Lower lobe of right lung (tissue), 2 donors: ENCODE measurements at places on chromosomes 1 and 21.

GRCh38 chr1:190170321-190170720, 307.3 kb downstream of the BRINP3 start:
- DNase-seq = no peak

DNA sequence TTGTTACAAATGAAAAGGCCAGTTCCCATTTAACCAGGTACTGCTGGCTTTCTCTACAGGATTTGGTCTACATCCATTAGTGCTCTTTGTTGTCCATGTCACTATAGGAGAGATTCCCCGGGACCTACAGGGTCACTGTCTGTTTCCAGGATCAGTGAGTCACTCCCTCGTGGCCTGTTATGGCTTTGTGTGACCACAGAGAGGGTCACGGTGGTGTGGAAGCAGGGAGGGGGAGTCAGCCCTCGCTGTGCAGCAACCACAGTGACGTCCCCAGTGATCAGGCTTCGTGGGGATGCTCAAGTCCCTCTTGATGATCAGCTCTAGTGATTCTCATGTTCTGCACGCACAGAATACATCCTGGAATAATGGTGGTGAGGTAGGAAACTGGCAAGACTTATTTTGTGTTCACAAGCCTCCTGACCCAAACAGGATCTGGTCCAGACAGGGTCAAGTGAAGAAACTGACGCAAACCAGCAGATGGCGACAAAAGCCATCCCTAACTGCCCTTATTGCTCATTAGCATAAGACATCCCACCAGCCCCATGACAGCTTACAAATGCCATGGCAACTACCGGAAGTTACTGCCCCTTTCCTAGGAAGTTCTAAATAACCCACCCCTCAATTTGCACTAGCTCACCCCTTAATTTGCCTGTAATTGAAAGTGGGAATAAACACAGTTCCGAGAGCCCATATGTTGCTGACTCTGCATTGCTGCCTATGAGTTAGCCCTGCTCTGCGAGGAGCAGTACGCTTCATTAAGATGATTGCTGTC, 98.5 kb downstream of the DISC1 start:
- DNase-seq = peak; percentile 44

DNA sequence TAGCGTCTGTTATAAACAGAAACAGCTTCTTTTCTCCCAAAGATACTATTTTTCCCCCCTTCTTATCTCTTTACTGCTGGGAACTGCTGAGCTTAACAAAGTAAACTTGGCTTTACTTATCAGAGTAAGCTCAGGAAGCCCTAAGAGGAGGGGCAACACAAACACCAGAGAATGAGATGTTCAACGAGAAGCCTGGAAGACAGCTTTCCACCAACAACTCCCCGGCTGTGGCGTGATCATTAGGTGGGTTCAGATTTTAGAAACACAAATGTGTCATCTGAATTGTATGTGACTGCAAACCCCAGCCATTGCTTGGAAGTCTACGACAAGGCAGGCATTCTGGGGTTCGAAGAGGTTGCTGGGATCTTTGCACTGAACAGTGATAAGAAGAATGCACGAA, 181.2 kb upstream of the ESRRG start:
- DNase-seq = no peak

DNA sequence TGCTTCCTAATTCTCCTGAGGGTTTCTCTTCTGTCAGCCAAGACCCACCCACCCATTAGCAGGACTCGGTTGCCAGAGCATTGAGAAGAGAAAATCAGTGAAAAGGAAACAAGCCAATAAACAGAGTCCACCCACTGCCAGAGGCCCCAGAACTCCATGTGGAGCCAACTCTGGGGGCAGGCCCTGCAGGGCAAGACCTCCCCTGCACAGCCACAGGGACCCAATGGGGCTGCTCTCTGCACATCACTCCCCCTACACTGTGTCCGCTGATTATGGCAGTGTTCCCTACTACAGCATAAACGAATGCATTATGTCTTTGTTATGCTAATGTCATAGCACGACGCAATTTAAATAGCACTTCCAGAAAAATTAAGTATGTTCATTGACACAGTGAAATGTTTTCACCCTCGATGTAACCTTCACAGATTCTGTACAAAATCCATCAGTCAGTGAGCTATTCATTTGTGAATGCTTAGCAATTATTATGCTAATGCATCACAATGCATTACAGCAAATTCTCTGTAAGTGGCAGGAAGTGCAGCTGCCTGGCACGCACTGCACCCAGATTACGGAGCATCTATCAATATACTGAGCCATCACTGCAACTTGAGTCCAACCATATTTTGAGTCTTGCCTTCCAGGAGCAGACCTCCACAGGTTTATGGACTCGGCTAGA, 56.4 kb downstream of the GRIK3 start:
- DNase-seq = no peak

- no peak for DNase-seq
These were observed 128.9 kb upstream of the NR5A2 start for GRCh38 chr1:199898654-199899053.

GRCh38 chr1:160169553-160170399, 18.4 kb downstream of the ATP1A4 start:
- DNase-seq = no peak

- DNase-seq = no peak
These were observed 18.9 kb downstream of the LDLRAP1 start for GRCh38 chr1:25562101-25562927.

DNA sequence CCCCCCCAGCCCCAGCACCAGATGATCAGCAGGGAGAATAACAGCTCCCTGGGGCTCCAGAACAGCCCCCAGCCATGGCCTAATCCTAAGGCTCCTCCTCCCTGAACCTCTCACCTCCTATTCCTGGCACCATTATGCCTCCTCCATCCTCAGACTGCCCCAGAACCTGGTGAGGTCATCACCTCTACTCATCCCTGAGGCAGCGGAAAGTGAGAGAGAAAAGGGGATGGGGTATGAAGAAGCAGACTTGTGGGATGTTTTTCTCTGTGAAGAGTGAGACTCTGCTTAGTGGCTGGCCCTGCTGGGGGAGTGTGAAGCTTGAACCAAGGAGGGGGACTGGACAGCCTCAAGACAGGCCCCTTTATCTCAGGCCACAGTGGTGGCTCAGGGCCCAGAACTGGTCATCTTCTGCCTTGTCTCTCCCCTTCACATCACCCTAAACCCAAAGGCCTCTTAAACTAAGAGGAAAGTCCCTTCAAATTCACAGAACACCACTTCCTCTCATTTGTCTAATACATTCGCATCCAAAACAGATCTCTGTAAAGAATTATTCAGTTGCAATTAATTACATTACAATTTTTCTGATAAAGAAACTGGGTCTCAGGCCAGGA, 2.2 kb upstream of the PPM1J start:
- no peak for DNase-seq

GRCh38 chr1:247517795-247518612, 18.2 kb downstream of the OR2C3 start:
- DNase-seq = no peak

GRCh38 chr1:53478502-53478818, 19.3 kb downstream of the DMRTB1 start:
- no peak for DNase-seq

DNA sequence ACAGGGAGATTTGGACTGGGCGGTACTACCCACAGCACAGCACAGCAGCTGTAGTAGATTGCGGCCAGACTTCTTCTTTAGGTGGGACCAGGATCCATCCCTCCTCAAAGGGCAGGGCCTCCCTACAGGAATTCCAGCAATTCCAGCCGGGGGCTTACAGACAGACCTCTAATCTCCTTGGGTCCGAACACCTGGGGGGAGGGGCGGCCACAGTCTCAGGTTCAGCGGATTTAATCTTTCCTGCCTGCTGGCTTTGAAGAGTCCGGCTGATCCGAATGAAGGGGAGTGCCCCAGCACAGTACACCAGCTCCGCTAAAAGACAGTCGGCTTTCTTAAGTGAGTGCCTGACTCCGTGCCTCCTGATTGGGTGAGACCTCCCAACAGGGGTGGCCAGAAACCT, 1708.5 kb downstream of the BRINP3 start:
- DNase-seq = no peak

- DNase-seq = no peak
These were observed 253.4 kb upstream of the CSF3R start for GRCh38 chr1:36735939-36736730.

DNA sequence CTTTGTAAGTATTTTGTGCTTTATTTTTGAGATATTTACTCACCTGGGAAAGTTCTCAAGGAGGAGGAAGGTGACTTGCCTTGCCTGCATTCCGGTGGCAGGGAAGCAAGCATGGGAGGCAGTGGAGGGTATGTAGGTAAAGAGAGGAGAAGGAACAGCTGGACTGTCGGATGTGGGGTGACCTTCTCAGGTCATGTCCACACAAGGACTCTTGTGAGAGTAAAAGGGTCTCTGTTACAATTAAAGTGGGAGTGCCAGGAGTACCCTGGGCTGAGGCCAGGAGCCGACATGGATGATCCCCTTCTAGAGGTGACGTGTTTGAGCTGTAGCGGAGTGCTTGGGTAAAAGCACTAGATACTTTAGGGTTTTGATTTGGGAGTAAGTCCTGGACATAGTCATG, 25.0 kb downstream of the UBE4B start:
- DNase-seq = no peak

DNA sequence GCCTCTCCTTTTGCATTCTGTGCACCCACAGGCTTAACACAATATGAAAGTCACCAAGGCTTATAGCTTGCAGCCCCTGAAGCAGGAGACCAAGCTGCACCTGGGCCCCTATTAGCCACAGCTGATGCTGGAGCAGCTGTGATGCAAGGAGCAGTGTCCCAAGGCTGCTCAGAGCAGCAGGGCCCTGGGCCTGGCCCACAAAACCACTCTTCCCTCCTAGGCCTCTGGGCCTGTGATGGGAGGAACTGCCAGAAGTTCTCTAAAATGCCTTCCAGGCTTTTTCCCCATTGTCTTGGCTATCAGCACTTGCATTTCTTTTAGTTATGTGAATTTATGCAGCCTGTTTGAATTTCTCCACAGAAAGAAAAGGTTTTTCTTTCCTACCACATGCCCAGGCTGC, 89.5 kb upstream of the KCTD3 start:
- DNase-seq = no peak
